ENCODE measurements at places on chromosomes 11 and 22.

GRCh38 chr11:11428714-11429113, 75.7 kb upstream of the CSNK2A3 start:
- no peak for DNase-seq

DNA sequence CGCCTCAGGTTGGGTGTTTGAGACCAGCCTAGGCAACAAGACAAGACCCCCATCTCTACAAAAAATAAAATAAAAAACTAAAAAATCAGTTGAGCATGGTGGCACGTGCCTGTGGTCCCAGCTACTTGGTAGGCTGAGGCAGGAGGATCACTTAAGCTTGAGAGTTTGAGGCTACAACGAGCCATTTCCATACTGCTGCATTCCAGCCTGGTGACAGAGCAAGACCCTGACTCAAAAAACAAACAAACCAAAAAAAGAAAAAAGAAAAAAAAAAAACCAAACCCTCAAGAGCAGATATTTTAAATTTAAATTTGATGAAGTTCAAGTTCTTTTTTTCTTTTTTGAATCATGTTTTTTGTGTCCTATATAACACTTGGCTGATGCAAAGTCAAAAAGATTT, 7.2 kb upstream of the CCDC83 start:
- no peak for DNase-seq

DNA sequence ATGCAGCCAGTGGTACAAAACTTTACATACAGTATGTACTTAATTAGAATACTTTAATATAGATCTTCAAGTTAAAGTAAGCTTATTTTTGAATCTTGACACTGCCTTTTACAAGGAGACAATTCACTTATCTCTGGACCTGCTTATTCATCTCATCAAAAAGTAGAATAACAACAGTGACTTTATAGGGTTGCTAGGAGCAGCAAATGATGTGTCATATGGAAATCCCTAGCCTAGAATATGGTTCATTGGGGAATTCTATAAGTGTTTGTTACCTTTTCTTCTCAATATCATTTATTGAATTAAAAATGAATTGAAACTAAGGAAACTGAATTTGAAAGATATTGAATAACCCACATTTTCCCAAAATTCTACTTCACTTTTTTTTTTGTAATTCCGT, 45.0 kb upstream of the FIBIN start:
- no peak for DNase-seq

DNA sequence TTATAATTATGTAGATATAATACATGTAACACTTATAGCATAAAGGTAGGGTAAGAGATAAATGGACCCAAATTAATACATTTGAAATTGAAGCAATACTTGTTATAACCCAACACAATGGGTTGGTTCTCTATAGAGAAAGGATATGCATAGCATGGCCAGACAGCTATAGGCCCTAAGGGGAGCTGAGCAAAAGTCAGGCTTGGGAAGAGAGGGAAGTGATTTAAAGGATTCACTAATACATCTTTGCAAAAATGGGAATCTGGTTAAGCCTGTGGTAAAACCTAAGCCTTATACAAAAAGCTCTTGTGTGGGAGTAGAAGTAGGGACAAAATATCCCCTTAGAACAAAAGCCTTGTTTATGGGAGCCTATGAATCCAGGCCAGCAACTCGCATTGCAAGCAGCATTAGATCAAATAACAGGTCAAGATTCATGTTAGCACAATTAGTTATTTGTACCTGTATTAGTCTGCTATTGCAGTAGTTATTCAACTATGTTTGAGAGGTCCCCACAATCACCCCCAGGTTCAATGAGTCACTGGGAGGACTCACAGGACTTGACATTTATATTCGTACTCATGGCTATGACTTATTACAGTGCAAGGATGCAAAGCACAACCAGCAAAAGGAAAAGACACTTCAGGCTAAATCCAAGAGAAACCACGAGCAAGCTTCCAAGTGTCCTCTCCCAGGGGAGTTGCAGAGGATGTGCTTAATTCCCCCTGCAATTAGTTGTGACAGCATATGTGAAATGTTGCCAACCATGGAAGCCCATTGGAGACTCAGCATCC, 144.7 kb upstream of the LMO1 start:
- DNase-seq: no peak

DNA sequence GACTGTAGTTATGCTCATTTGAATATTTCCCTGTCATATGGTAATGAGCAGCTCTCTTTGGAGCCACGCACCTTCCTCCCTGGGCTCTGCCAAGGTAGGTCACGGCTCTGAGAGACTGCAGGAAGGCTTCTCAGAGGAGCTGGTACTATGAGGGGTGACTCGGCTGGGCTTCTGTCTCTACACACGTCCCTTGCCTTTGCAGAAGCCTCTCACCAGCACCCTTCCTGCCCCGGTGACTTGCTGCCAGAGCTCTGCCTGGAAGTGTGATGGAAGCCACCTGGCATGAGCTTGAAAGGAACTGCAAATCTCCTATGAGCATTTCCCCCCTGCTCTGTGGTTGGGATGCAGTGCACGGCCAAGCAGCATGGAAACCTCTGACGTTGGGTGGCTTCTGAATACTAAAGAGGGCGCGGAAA, 74.2 kb downstream of the KIRREL3 start:
- DNase-seq: no peak

- no peak for DNase-seq
Measured at GRCh38 chr11:116740741-116741140, 32.0 kb downstream of the BUD13 start.

DNA sequence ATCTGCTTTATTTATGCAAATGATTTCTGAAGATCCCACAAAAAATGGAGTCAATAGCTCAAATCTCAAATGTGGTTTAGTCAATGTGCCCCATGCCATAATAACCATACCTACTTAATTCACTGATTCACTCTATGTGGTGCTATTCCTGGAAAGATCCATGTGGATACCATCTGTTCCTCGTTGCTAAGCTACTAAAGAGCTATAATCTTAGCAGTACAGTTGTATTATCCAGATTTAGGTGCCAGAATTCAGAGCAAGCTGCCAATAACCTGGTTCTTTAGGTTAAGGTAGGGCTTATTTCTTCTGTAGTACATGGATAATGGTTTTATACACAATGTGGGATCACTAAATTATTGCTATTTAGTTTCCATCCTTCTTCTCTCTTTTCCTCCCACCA, 974.7 kb upstream of the CCDC90B start:
- no peak for DNase-seq

GRCh38 chr11:11733246-11733747, 108.5 kb upstream of the USP47 start:
- DNase-seq: no peak

GRCh38 chr11:75270896-75271418, 30.4 kb downstream of the TPBGL start:
- DNase-seq: no peak

GRCh38 chr11:46465683-46466082, 74.1 kb upstream of the CHRM4 start:
- DNase-seq: no peak

DNA sequence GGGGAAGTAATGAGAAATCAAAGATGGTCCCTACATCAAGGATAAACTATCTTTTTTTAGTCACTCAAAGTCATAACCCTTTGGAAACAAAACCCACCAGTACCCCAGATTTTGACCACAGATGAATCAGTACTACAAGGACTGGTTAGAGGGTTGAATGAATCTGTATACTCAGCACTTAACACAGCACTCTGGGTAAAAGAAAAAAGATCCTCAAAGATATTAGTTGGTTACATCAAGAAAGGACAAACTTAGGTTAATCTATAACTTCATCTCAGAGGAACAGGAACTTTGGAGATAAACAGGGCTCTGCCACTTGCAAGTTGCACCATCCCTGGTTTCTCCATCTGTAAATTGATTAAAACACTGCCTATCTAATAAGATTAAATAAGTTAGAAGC, 18.8 kb downstream of the SC5D start:
- DNase-seq: no peak

DNA sequence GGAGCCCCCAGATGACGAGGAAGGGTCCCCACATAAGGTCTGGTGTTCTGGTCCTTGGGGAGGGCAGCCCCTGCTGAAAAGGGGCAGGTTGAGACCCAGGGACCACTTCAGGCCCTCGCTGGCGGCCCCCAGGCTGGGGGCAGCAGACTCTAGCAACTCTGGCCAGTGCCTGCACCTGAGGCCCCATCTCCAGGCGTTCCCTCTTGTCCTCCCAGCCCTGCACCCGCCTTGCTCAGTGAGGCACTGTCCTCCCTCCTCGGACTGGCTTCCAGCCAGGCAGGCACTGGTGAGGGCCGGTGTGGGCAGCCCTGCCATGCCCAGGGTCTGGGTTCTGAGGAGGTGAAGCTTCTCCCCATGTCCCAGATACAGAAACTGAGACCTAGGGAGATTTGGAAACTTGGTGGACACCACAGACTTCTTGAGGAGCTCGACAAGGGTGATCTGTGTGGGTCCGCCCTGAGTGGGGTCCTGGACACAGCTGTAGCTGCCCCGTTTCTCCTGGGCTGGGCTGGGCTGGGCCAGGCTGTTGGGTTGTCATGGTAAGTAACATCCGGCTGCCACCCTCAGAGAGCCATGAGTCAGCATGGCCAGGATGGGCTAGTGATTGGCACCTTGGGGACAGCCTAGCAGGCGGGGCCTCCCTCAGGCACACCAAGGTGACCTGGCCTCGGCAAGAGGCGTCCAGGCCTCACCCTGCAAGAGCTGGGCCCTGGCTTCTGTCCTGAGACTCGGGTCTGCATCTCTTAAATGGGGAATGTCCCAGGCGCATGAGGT, 11.1 kb upstream of the PHLDA2 start:
- peak; percentile 80 for DNase-seq

GRCh38 chr22:44822534-44822933, 70.2 kb downstream of the ARHGAP8 start:
- no peak for DNase-seq

GRCh38 chr11:95796501-95796900, 6.2 kb downstream of the CEP57 start:
- no peak for DNase-seq
